ENCODE measurements at places on chromosomes 13 and 19.

GRCh38 chr13:60267498-60268202, 103.9 kb upstream of the DIAPH3 start:
- no peak for DNase-seq

- DNase-seq, result no peak
These were observed 56.5 kb downstream of the GADD45B start for GRCh38 chr19:2532252-2533071.

DNA sequence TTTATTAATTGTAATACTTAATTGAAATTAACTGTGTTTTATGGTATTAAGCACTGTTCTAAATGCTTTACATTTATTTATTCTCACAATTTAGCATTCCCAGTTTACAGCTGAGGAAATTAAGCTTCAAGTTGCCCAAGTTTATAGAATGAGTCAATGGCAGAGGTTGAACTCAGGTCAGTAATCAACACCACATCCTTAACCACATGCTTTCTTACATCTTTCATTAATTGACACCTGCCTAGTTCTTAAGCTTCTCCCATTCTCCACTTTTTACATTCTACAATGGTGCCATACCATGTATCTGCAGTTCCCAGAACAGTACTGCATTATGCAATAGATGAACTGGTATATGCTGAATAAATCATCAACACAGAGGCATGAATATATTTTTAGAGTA, 11.7 kb upstream of the RBM26 start:
- no peak for DNase-seq

DNA sequence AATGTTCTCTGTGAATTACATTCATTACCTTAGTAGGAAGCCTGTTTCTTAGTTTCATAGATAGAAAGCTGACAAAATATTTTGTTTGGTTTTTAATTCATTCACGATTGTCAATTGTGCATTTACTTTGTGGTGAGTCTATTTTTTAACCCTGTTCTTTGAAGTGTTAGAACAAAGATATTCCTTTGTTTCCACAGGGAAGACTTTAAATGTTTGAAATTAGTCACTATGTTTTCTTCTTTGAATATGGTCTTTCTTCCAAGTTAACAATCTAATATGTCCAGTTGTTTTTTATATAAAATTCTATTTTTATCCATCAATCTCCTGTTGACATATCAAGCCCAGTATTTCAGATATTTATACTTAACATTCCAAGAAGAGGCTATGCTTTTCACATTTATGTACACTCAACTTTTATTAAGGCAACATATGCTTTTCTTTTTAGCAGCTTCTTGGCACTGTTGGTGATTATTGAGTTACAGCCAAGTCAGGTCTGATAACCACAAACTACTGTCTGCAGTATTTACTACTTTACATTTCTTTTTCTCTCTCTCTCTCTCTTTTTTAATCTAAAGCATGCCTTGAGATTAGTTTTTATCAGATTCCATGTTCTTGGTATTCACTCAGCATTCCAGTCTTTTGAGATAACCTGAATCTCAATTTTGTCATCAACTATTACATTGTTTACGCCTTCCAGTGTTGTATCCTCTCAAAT, 812.8 kb upstream of the SLC10A2 start:
- DNase-seq, result no peak

DNA sequence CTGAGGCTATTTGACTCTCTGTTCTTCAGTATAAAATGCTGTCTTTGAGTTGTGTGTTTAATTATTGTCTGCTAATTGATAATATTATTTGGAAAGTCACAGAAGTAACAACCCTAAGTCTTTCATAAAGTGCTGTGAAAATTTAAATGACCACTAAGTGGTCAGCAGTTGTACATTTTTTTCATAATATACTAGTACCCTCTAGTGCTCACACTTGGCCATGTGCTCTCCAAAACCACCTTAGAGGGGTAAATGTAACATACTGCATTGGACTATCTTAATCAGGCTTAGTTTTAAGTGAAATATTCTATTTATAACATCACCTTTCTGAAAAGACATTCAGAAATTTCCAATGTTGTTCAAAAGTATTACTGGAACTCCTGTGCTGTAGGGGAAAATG, 745.3 kb downstream of the GPC5 start:
- no peak for DNase-seq

DNA sequence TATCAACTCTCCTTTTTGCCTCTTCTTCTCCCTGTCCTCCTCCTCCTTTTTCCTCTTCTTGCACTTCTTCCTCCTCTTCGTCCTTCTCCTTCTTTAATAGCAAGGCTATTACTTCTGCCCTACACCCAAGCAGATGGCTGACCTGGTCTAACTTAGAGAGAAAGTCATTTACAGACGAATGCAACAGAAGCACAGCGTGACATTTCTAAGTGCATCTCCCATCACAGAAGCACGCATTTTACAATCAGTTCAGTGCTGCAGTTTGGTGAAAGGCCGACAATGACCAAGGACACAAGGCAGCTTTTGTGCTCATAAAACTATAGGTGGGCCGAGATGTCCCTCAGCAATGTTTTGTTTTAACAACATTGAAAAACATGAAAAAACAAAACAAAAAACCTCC, 231.5 kb downstream of the FGF14 start:
- no peak for DNase-seq

GRCh38 chr19:51108805-51109146, 567 bp upstream of the CTU1 start:
- no peak for DNase-seq

DNA sequence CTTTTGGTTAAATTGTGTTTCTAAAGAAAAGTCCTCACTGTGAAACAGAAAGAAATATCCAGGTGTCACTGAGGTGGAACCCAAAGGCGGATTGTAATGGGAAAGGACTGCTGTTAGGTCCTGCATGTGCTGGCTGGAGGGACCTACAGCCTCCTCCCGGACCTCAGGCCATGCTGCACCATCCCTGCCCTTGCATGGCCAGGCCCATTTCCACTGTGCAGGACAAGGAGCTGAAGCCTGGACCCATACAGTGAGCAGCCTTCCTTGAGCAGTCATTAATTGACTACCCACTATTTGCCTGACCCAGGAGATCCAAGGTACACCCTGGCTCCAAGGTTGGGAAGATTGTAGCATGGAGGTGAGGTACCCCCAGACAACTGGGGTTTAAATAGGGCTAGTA, 17.6 kb downstream of the VSTM2B start:
- DNase-seq, result no peak

DNA sequence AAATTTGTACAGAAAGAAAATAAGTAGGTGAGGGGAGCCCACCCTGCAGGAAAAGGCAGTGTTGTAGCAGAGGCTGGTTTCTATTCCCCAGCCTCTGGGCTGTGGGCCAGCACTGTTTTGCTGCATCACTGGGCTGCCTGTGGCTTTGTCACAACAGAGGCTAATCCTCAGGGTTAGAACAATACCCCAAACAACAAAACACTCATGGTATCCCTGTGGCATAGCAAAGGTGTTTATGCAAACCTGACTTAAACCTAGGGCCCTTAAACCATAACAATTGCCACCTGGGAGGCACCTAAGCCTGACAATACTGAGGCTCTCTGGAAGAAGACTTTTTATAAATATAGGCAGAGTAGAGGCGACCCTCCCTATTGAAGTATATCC, 314.7 kb downstream of the OLFM4 start:
- DNase-seq, result no peak

- DNase-seq, result peak; percentile 17
These were observed 1124.9 kb downstream of the EFNB2 start for GRCh38 chr13:105410602-105411001.

GRCh38 chr13:44605275-44605674, 29.1 kb upstream of the TSC22D1 start:
- DNase-seq, result no peak
